ENCODE measurements at places on chromosomes 3 and 15.

DNA sequence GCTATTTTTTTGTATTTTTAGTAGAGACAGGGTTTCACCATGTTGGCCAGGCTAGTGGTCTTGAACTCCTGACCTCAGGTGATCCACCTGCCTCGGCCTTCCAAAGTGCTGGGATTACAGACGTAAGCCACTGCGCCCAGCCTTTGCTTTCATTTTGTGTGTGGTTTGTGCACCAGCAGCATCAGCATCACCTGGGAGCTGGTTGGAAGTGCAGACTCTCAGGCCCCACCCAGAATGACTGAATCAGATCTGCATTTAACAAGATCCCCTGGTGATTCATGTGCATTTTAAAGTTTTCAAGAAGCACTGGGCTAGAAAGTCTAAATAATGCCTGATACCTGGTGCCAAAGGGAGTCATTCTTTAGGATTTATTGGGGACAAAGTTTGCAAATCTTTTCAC is 73.4 kb upstream of the BNIP2 start:
- no peaks in the 10 kb centered on the region for H3K27me3 ChIP-seq
- DNase-seq = no peak
- H3K4me1 ChIP-seq = no peaks in the 10 kb centered on the region
- H3K36me3 ChIP-seq = no peaks in the 10 kb centered on the region
- H3K27ac ChIP-seq = no peak overlapping the region

DNA sequence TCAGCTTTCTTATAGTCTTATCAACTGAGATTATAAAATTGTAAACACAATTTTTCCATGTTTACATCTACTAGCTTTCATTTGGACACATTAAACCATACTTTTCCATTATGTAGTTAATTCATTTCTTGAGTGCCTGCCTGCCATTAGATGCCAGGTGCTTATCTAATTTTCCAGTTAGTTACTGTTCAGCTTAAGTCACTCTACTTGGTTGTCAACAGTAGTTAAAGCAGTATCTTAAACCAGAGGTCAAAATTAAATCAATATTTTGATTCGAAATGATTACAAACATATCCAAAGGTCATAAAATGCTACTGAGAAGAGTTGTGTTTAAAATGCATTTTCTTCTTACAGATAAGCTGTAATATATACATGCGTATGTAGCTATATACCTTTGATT is 56.2 kb upstream of the UBP1 start:
- H3K27me3 ChIP-seq = no peaks in the 10 kb centered on the region
- H3K27ac ChIP-seq = no peak overlapping the region
- no peaks in the 10 kb centered on the region for H3K4me1 ChIP-seq
- DNase-seq = no peak

DNA sequence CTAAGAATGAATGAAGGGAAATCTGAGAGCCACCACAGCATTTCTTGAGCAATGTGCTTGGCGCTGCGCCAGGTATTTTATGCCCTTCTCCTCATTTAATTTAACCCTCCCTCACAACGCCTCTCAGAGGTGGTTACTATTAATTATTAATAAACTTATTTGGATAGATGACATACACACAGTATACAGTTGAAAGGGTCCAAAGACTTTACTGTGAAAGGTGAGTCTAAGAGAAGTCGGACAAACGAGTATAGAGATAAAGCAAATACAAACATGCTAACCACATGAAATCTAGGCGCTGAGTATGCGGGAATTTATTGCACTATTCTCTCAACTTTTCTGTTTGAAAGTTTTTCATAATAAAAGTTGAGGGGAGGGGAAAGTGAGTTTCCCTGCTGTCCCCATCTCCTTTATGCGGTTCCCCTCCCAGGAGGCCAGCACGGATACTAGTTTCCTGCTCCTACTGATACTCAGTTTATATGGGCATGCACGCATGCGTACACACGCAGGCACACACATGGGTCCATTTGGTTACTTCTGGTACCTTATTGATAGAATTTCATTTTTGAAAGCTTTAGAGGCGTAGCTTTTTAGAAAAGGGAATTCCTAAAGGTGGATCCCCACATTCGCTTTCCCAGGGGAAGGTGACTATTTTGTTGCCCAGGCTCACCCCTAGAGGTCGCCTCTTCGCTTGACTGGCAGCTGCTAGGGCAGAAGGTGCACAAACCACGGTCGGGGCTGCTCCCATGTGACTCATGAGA is 28.5 kb upstream of the KCTD6 start:
- H3K4me1 ChIP-seq = no peaks in the 10 kb centered on the region
- H3K27me3 ChIP-seq = no peaks in the 10 kb centered on the region
- no peaks in the 10 kb centered on the region for H3K36me3 ChIP-seq
- H3K4me3 ChIP-seq = no peak overlapping the region
- H3K27ac ChIP-seq = no peak overlapping the region

DNA sequence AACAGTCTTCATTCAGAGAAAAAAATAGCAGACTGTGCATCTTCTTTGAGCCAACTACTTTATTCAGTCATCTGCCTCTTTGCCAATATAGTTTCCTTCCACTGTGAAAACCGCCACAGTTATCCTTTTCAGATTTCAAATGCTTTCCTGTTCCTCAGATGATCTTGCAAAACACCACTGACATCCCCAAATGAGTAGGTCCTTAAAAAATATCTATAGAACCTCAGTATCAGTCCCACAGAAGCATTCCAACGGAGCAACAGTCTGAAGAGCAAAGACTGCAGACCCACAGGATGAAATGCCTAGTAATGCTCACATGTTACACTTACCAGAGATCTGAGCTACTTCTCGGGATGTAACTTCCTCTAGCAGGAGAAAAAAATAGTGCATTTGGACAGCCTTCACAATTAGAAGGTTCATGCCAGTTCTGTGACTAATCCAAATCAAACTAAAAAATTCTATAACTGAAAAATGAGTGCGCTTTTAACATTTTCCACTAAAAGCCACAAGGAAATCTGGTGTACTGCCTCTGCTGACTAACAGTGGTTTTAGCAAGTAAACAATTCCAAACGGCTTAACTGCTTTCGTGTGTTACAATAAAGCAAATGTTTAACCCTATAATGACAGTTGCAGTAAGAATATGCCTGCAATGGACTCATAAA is at the start of gene ANKRD28:
TSS of gene ANKRD28 (minus strand) at position 338 of the 662 bp plus-strand sequence. CDS start 1,458 bp downstream, outside the sequence.
- peaks cover 7% of the 10 kb centered on the region for H3K4me1 ChIP-seq
- H3K4me3 ChIP-seq = no peak within 1 kb of the TSS
- DNase-seq = no peak
- peak within 1 kb of the TSS; percentile 13 for H3K27ac ChIP-seq

DNA sequence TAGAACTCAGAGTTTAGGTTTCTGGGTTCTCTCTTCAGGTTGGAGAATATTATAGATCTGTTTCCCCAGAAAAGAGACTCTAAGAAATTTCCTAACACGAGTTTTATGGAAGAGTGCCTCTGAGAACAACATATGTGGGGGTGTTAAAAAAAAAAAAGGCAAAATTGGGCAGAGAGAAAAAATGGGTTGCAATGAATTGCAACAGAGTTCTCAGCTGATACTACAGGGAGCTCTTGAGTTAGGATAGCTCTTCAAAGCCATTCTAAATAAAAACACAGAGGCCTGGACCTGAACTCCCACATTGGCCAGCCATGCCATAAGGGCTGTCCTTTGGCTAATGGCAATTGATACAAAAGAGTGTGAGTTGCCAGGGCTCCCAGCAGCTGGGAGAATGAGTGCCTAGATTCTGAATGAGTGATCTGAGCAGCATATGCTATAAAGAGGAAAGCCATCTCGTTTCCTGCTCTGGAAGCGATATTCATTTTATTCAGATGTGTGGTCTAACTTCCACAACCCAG is 20.1 kb upstream of the UBE2E2 start:
- peaks cover 4% of the 10 kb centered on the region for H3K4me1 ChIP-seq
- H3K36me3 ChIP-seq = no peaks in the 10 kb centered on the region
- H3K4me3 ChIP-seq = no peak overlapping the region
- H3K27ac ChIP-seq = no peak overlapping the region

DNA sequence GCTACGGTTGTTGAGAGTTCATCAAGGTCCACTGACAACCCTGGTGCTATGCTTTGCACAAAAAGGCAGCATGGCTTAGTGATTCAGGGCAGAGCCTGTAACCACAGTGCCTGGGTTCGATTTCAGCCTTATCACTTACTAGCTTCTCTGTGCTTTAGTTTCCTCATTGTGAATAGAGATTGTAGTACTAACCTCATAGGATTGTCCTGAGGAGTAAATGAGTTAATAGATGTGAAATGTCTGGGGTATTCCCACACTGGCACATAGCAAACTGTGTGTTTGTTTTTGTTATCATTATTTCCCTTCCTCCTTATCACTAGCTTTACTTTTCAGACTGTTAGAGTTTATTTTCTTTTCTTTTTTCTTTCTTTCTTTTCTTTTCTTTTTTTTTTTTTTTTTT is 16.3 kb downstream of the CRTAP start:
- no peak overlapping the region for H3K4me3 ChIP-seq
- H3K27me3 ChIP-seq = no peaks in the 10 kb centered on the region
- H3K4me1 ChIP-seq = peaks cover 5% of the 10 kb centered on the region

DNA sequence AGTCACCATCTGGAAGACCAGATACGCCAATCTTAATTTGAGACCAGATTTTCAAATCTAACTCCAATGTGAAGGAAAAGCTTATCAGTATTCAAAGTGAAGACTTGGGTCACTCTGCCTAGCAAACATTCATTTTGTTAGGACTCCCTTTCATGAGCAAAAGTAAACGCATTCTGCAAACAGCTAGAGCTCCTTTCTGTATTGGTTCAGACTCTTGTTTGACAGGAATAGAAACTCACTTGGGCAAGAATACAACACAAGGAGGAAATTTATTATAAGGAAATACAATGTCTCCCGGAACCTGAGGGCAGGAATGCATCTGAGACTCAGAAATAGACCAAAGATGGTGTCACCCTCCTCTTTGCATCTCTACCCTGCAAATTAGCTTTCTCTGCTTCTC is 558.6 kb downstream of the TAFA4 start:
- H3K27me3 ChIP-seq = no peaks in the 10 kb centered on the region
- no peak overlapping the region for H3K4me3 ChIP-seq
- H3K4me1 ChIP-seq = no peaks in the 10 kb centered on the region
- no peak for DNase-seq
- H3K36me3 ChIP-seq = no peaks in the 10 kb centered on the region
- H3K27ac ChIP-seq = no peak overlapping the region

GRCh38 chr15:81074773-81075172 is 59.3 kb upstream of the CFAP161 start:
- H3K4me3 ChIP-seq = no peak overlapping the region
- no peaks in the 10 kb centered on the region for H3K36me3 ChIP-seq
- H3K27ac ChIP-seq = no peak overlapping the region

DNA sequence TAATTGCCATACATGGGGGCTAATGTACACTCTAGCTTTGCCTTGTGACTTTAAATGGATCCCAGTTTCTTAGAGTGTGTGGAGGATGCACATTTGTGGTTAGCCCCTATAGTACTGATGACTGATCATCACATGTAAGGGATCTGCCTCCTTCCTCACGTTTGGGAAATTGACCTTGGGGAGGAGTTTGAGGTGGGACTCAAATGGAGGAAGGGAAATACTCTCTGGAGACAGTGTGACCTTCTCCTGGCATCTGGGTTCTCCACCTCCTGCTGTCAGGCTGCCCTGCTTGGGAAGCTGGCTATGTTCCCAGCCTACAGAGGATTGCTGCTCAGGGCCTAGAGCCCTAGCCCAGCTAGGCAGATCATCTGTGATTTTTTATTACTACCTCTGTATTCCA is 48.7 kb downstream of the PPM1L start:
- H3K27me3 ChIP-seq = no peaks in the 10 kb centered on the region
- H3K4me1 ChIP-seq = peaks cover 2% of the 10 kb centered on the region
- no peak overlapping the region for H3K27ac ChIP-seq
- DNase-seq = no peak
- H3K4me3 ChIP-seq = no peak overlapping the region

- no peak overlapping the region for H3K4me3 ChIP-seq
- H3K27ac ChIP-seq = no peak overlapping the region
- no peaks in the 10 kb centered on the region for H3K4me1 ChIP-seq
- H3K36me3 ChIP-seq = peaks cover 37% of the 10 kb centered on the region
Observed at GRCh38 chr3:9784965-9785364, 7.3 kb downstream of the TADA3 start.

DNA sequence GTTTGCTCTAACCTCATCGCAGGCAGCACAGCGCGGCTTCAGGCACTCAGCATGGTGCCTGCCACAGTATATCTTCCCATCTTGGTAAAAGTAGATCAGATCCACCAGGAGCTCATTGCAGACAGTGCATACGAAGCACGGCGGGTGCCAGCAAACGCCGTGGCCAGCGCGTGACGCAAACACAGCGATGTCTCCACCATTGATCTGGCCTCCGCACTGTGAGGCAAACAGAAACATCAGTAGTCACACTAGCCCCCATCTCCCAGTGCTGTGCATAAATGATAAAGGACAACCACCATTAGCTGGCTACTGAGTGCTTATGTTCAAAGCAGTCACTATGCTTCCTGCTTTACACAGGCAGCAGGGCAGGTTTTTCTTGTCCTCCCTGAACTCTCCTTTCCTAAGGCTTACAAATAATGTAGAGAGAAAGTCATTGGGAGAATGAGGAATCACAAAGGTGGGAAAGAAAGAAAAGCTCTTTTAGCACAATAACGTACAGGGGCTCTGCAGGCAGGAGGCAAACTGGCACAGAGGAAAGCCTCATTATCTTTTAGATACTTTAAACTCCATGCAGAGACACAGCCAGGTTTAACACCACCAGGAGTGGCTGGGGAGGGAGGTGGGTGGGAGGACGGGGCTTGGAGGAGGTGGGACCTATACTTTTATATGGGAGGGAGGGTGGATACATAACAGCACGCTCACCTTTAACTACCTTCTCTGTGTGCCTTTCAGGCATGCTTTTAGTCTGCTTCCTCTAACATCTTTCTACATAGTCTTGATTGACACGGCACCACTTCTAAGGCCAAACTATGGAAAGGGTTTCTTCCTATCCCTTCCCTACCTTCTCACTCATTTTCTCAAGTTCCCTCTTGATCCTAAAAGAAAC is 67.9 kb downstream of the PRICKLE2 start:
- DNase-seq = no peak
- no peaks in the 10 kb centered on the region for H3K27me3 ChIP-seq
- H3K27ac ChIP-seq = peak overlapping the region; percentile 27

GRCh38 chr3:120284747-120285507 is at the start of gene GPR156:
GPR156 (minus strand) TSS chr3:120285222; CDS start chr3:120244098, 41,124 bp downstream.
- peak; percentile 67 for DNase-seq
- H3K27me3 ChIP-seq = peaks cover 14% of the 10 kb centered on the region
- H3K4me1 ChIP-seq = peaks cover 5% of the 10 kb centered on the region
- no peak within 1 kb of the TSS for H3K27ac ChIP-seq

GRCh38 chr15:77860071-77860691 is 217.3 kb downstream of the TBC1D2B start:
- no peaks in the 10 kb centered on the region for H3K27me3 ChIP-seq
- no peaks in the 10 kb centered on the region for H3K36me3 ChIP-seq
- H3K27ac ChIP-seq = no peak overlapping the region
- DNase-seq = no peak
- H3K4me3 ChIP-seq = no peak overlapping the region

- H3K27me3 ChIP-seq = no peaks in the 10 kb centered on the region
- DNase-seq = no peak
- no peak overlapping the region for H3K27ac ChIP-seq
- no peaks in the 10 kb centered on the region for H3K4me1 ChIP-seq
- H3K36me3 ChIP-seq = no peaks in the 10 kb centered on the region
- H3K4me3 ChIP-seq = no peak overlapping the region
Observed at GRCh38 chr15:89142423-89142822, 54.2 kb downstream of the ABHD2 start.

- DNase-seq = no peak
- peaks cover 4% of the 10 kb centered on the region for H3K4me1 ChIP-seq
- no peaks in the 10 kb centered on the region for H3K36me3 ChIP-seq
- no peaks in the 10 kb centered on the region for H3K27me3 ChIP-seq
- no peak overlapping the region for H3K27ac ChIP-seq
- 0 out of 2 replicates have a peak overlapping the region, but pooled peaks have one; percentile 97 for H3K4me3 ChIP-seq
Observed at GRCh38 chr3:87225659-87226058, 1.4 kb upstream of the CHMP2B start.

- H3K4me1 ChIP-seq = no peaks in the 10 kb centered on the region
- H3K27me3 ChIP-seq = no peaks in the 10 kb centered on the region
- peaks cover 22% of the 10 kb centered on the region for H3K36me3 ChIP-seq
- no peak for DNase-seq
Observed at GRCh38 chr15:65569728-65570127, 39.5 kb downstream of the HACD3 start.

Data from H1 (cell line).